ENCODE measurements at places on chromosomes 1 and 21.

DNA sequence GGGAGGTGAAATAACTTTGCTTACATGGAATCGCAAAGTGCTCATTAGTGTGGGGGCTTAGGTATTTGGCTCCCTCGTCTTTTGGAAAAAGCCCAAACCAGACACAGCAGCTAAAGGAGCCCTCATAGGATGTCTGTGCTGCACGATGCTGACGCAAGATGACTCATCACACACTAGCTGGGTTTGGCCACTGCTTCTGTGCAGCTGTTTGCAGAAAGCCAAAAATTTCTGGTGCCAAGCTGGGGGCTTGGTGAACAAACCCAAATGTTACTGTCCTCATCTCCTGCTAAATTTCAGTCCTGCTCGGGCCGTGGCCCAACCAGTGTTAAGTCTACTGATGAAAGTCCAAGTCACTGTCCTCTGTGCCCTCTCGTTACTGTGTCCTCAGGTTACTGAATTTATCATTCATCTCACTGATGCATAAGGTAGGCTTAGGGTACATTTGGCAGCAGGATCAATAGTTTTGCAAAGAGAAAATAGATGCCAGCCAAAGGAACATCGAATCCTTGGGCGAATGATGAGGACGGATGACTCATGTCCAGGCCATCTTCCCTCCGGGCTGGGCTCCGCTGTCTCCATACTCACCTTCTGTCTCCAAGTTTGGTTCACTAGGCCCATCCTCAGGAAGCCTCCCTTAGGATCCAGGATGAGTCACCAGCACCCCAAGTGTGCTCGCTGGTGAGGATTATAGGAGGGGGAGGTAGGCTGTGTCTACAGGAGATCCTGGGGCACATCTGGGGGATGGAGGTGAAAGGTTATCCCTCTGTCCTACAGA is 177.7 kb downstream of the ADSS2 start:
- peak; percentile 41 for DNase-seq

DNA sequence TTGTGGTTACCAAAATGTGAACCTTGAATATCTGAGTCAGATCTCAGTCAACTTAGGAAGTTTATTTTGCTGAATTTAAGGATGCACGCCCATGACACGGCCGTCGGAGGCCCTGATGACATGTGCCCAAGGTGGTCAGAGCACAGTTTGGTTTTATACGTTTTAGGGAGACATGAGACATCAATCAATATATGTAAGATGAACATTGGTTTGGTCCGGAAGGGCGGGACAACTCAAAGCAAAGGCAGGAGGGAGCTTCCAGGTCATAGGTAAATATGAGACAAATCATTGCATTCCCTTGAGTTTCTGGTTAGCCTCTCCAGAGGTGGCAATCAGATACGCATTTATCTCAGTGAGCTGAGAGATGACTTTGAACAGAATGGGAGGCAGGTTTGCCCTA is 1.0 kb upstream of the PRMT2 start:
- no peak for DNase-seq

DNA sequence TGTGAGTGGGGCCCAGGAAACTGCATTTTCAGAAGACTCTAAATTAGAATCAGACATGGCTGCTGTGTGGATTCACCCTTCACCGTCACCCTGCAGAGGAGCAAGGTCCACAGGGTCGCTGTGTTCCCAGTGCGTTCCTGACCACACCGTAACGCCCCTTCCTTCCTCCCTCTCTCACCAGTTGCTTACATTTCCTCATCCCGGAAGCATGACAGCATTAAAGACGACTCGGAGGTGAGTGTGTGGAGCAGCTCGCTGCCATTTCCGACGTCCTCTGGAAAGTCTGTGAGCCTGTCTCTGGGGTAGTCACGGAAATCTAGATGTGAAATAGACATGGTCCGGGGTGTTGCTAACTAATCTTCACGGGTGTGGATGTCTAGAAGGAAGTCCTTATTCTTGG is 45.9 kb downstream of the FAAP20 start:
- DNase-seq, result no peak

- DNase-seq, result peak; percentile 4
Observed at GRCh38 chr1:170494369-170494768, 37.6 kb upstream of the GORAB start.

DNA sequence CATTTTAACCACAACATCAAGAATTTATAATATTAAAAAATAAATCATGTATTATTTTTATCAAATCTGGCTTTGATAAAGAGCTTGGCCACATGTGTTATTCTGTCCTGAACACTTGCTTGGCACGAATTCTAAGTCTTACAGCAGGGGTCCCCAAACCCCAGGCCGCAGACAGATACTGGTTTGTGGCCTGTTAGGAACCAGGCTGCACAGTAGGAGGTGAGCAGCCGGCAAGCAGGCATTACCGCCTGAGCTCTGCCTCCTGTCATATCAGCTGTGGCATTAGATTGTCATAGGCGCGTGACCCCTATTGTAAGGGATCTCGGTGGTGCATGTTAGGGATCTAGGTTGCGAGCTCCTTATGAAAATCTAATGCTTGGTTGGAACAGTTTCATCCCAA is 127.6 kb upstream of the IVNS1ABP start:
- no peak for DNase-seq

DNA sequence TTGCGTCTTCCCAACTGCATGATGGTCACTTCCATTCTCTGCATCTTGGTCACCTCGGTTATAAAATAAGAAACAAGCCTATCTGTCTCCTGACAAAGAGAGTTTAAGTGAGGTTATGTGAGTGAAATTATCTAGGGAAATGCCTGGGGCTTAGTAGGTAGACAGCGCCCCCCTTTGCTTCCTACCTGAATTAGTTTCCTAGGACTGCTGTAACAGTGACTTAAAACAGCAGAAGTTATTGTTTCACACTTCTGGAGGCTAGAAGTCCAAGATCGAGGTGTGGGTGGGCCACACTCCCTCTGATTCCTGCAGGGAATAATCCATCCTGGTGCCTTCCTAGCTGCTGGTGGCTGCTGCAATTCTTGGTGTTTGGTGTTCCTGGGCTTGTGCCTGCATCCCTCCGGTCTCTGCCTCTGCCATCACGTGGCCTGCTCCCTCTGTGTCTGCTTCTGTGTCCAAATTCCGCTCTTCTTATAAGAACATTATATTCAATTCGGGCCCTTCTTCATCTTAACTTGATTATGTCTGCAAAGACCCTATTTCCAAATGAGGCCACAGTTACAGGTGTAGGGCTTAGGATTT is 92.6 kb downstream of the IGSF21 start:
- DNase-seq, result no peak

GRCh38 chr1:16167331-16168143 is 11.7 kb upstream of the EPHA2 start:
- no peak for DNase-seq
